ENCODE measurements at places on chromosomes 4 and X. TPM values are rescaled to one million over a fixed set of nuclear protein-coding genes. Genes with fewer than 3 reads are reported as not detected.

The CENPVL2 gene
- not detected for total RNA-seq

DNA sequence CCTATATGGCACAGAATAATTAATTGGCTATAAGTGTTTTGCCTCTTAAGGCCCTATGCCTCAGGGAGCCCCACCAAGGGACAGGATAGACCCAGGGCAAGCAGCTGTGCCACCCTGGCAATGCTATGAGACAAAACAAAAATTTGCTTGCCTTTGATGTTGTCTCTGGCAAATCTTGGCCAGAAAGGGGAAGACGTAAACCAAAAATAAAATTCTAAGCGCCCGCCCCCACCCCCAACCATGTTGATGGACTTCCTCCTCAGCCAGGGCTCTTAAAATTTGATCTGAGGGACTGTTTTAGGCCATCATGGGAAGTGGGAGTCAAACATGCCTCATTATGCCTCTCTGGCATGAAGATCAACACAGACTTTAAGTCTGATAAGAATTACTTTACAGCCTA lies 130.5 kb upstream of the APOOL start:
- DNase-seq, result no peak

GRCh38 chrX:81662381-81662780 lies 460.5 kb downstream of the SH3BGRL start:
- DNase-seq, result no peak

DNA sequence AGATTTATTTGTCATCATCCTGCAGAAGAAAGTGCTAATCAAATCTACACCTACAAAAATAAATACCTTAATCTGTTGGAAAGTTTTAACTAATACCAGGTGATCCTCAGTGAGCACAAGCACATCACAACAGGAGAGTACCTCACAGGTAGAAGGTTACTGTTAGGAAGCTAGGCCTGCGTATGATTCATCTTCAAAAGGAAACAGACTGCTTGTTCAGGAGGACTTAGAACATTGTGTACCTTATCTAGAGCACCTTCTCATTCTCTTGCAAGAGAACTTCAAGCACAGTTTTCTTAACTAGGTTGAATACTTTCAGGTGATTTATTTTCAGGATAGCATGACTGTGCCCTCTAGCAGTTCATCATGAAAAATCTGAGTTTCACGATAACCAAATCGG lies 54.2 kb downstream of the MND1 start:
- no peak for DNase-seq

DNA sequence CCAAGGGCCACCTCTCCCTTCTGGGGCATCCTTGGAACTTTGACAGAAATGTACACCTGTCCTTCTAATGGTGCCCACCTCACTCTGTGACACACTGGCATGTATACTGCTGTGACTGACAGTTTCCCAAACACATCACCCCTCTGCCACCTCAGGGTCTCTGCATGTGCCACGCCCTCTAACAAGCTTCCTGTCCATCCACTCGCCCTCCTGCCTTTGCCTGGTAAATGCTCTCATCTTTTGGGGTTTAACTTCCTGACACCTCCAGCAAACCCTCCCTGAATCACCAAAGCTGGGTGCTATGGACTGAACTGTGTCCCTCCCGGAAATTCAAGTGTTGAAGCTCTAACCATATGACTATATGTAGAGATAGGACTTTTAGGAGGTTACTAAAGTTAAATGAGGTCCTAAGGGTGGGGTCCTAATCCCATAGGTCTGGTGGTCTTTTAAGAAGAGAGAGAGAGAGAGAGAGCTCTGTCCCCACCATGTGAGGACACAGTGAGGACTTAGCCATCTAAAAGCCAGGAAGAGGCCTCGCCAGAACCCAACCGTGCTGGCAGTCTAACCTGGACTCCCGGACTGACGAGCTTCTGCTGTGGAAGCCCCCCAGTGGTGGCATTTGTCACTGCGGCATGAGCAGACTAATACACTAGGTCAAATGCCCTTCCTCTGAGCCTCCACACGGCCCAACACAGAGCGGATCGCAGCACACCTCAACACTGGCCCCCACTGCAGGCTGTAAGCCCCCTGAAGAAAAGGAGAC lies 95.6 kb downstream of the AFAP1 start:
- no peak for DNase-seq

GRCh38 chrX:37918168-37918567 lies 70.8 kb upstream of the DYNLT3 start:
- DNase-seq, result no peak

DNA sequence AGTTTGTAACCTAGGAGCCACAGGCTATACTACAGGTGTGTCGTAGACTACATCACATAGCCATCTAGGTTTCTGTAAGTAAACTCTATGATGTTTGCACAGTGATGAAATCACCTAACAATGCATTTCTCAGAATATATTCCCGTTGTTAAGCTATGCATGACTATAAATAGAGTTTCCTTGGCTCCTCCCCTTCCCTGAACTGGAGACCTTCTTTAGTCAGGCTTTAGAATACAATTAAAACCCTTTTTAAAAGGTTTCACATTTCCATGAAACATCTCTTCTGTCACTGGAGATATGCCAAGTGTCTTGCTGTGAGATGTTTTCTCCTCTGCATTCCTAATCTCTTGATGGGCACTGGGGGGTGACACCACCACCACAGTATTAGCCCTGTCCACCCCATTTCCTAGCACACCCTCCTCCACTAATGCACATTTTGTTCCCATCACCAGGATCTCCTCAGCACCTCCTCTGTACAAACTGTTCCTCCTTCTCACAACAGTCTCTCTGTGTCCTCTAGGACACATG lies 334.6 kb upstream of the CPEB2 start:
- no peak for DNase-seq

GRCh38 chrX:12076046-12076445 lies 62.2 kb upstream of the FRMPD4 start:
- DNase-seq, result no peak

Data from mesenteric fat pad (tissue), 1 donor.